T-helper 9 cell (primary cell): ENCODE measurements at places on chromosomes 4 and X.

DNA sequence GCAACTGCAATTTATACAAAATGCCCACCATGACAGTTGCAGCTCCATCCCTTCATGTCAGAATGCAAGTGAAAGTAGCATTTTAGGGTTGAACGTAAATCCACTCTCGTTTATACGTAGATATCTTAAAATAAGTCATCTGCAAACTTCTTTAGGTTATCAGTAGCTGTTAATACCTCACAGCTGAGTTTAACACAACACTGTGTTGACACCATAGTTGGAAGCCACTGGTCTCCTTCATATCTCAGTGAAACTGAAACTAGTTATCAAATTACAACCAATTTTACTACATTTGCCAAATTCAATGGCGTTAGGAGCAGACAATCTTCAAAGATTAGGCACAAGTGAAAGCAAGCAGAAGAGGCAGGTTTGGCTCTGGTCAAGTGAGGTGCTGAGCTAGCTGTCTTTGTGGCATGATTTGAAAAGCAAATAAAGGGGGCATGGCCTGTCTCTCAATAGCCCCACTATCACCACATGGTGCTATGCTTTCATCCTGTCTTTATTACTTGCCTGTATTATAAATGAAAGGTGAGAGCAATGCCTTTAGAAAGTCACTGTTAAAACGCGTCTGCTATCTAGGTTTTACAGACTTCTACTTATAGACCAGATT is 12.3 kb downstream of the PPP3CA start:
- no peak for DNase-seq

DNA sequence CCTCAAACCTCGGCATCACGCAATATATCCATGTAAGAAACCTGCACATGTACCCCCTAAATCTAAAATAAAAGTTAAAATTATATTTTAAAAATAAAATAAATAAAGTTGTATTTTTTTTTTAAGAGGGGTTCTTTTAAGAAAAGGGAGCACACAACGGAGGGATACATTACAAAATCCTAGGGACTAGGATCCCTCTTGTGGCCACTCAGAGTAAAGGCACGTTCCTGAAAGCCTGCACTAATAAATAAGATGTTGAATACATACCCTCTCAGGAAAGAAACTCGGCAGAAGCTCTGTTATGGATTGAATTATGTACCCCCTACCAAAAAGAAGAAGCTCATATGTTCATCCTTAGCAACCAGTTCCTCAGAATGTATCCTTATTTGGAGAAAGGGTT is 50.9 kb upstream of the PRDX4 start:
- no peak for DNase-seq

GRCh38 chrX:480861-481417 is 94.2 kb upstream of the PPP2R3B start:
- DNase-seq = no peak

DNA sequence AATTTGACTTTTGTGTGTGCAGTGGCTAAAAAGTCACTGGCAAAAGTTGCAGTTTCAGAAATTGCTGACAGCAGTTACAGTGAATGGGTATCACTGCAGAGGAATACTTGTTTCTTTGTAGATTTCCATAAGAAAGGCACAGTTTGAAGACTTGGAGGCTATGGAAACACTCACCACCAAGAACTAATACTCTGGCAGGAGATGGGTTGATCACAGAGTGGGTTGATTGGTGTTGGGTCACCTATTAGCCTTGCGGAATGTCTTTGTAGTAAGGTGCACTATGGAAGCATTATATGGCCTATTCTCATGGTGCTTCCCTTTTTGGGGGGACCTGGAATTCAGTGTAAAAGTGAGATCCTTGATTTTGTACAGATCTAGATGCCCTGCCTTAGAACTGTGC is 502.8 kb downstream of the CFAP47 start:
- DNase-seq = no peak

GRCh38 chr4:136337216-136337615 is 1195.1 kb downstream of the PCDH18 start:
- DNase-seq = no peak

GRCh38 chrX:48533165-48533564 is 6.3 kb upstream of the TBC1D25 start:
- DNase-seq = no peak

GRCh38 chr4:22202975-22203710 is 254.6 kb upstream of the KCNIP4 start:
- DNase-seq = no peak

- DNase-seq = no peak
These were observed 55.1 kb downstream of the NBDY start for GRCh38 chrX:56783996-56784620.

DNA sequence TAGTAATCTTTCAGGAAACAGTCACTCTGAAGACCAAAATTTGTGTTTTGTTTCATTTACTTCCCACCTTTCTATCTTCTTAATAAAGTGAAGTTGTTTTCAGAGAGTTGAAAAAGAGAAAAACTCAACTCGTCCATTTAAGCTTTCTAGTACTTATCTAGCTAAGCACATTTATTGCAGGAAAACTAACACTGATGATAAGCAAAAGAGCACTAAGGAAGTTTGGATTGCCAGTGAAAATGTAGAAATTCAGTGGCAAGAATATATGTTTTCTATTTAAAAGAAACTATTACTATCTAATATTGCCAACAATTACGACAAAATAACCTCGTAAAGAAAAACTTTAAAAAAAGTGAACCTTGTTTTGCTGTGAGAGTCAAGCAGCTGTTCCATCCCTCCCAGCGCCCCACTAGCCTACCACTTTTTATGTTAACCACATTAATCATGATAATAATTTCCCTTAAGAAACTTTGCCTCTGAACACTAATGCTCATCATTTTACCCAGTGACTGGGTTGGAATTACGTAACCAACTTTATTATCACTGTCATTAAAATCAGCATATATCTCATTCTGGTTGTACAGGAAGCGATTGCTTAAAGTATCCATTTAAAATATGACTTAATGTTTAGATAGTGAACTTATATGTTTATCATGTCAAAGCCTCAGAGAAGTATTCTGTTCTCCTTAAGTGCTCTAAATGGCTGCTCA is 24.8 kb downstream of the SPRY1 start:
- no peak for DNase-seq

DNA sequence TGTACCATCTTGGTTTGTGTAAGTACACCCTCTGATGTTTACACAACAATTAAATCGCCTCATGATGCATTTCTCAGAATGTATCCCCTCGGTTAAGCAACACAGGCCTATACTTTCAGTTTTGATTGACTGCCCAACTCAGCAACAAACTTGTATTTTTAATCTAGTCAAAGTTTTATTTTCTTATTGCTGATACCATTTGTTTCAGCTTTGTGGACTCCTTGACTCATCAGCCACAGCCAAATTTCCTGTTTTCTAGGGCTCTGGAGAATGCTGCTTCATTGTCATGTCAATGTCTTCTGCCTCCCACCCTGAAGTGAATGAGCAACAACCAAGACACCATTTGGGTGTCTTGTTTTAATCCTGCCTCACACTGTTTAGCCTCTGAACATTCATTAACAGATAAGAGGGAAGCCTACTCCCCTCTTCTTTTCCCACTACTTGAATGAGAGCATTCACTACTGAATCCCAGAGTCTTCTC is 14.0 kb downstream of the BBS12 start:
- DNase-seq = no peak

DNA sequence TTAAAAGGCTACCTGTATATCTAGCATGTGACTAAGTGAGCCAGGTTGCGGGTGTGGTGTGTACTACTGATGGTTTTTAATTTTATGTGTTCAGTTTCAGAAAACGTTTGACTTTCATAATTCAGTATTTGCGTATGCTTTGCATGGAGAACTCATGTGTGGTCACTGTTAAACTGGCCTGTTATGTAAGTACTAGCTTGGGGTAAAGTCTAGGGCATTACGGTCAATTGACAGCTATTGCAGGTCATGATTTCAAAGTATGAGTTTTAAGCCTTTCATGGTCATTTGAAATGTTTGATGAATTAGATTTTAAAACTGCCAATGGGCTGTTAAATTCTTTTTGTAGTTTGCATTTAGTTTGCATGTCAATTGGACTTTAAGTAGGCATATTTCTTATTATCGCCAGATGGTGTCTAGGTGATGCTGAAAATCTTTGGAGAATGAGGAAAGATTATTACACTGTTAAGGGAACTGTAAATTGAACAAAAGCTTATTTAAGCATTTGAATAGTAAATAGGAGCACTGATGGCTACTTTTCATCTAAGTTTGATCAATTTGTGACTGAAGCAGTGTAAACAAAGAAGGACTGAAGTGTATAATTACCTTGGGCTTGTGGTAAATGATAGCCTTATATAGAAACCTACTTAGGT is 563.4 kb downstream of the DACH2 start:
- DNase-seq = no peak

GRCh38 chrX:108735091-108735678 is 1.2 kb downstream of the IRS4 start:
- DNase-seq = no peak

DNA sequence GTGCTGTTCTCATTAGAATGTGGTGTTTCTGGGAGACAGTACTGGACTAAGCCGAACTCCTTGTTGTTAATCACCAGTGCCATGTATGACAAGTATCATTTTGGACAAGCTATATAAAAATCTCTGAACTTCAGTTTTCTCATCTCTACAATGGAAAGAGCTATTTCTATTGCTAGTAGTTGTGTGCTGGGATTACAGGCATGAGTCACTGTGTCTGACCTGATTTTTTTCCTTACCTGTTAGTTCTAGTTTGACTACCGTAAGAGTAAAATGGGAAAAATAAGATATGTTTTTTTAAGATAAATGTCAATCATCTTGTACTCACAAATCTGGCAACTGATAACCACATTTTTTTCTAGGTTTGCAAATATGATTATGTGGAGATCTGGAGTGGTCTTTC is 192.3 kb downstream of the TLL1 start:
- DNase-seq = no peak

- DNase-seq = no peak
These were observed 135.0 kb upstream of the SCML1 start for GRCh38 chrX:17602245-17602644.

DNA sequence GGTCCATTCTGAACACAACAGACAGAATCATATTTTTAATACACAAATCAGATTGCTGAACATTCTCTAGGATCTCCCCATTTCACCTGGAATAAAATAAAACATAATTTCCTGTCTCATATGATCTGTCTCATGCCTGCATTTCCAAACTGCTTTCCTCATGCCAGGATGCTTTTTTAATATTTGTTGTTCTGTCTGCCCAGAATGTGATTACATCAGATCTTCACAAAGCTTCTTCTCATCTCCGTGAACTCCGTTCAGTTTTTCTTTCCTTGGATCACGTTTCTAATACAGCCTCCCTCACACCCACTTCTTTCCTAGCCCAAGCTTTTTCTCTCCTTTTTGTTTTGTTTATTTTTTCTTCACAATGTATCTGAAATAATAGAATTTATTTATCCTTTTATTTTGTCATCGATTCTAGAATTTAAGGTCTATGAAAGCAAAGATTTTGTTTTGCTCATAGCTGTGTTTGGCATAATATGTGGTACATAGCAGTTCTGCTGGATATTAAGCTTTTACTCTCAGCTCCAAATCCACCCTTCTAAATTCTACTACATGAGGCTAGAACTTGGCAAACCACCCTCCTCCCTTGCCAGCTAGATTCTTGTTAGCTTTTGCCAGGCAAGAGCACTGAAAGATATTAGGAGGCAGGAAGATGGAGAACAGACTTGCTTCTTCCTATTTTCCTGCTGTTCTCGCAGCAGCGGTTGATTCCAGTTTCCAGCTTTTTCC is 165.5 kb upstream of the SLIT2 start:
- no peak for DNase-seq

- DNase-seq = no peak
These were observed 48.8 kb upstream of the SHOX start for GRCh38 chrX:581720-582298.

DNA sequence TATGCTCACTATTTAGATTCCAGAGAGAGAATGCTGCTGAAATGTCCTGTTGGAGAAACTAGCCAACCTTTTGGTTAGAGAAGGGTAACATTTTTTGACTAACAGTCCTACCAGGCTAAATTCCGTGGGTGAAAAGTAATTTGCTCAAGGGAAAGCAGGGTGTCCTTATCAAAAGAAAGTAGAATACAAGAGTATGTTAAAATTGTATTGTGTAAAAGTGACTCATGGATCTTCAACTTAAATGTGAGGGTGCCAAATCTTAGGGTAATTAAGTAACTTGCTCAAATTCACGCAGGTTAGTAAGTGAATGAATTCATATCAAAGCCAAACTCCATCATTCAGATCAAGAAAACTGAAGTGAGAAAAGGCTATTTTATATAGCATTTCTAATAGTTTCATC is 81.7 kb downstream of the PCDH7 start:
- no peak for DNase-seq

DNA sequence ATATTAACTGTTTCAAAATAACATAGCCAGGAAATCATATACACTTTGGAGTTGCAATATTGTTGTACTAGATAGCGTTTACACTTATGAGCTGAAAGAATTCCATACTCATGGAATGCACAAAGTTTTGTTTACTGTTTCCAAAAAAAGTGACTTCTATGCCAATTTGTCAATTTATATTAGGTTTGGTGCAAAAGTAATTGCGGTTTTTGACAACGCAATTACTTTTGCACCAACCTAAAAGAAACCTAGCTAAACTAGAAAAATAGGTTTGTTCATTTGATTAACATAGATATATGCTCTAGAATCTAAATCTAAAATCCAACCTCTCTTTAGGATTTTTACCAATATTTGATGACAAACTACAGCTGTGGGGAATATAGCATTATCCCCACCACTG is 15.2 kb downstream of the RXFP1 start:
- no peak for DNase-seq

GRCh38 chr4:37946503-37947179 is 13.6 kb upstream of the PTTG2 start:
- no peak for DNase-seq

GRCh38 chr4:152304220-152304619 is 231.7 kb downstream of the FBXW7 start:
- no peak for DNase-seq

- no peak for DNase-seq
These were observed 37.4 kb upstream of the NDP start for GRCh38 chrX:44010626-44011025.

- no peak for DNase-seq
These were observed 177.0 kb upstream of the RASGEF1B start for GRCh38 chr4:81648576-81649275.

- no peak for DNase-seq
These were observed 158.1 kb upstream of the CXorf66 start for GRCh38 chrX:140123446-140123845.

GRCh38 chrX:16076834-16077233 is 46.5 kb upstream of the GRPR start:
- DNase-seq = no peak

DNA sequence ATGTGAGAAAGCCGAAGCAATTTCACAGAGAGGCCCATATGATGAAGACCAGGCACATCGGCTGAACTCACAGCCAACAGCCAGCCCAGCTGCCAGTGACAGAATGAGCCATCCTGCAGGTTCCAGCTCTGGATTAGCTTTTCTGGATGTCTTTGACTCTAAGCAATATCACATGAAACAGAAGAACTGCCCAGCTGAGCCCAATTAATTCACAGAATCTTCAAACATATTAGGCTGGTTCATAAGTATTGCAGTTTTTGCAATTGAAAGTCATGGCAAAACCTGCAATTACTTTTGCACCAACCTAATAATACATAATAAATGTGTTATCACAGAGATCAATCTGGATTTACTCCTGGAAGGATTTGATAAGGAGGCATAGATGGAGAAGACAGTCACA is 299.9 kb downstream of the RAB28 start:
- no peak for DNase-seq

GRCh38 chr4:41176340-41176739 is 38.0 kb downstream of the APBB2 start:
- no peak for DNase-seq

- DNase-seq = no peak
These were observed 13.6 kb upstream of the ABLIM2 start for GRCh38 chr4:8171984-8172924.
